ENCODE measurements at places on chromosomes 16 and 17.

- no peak for DNase-seq
Measured at GRCh38 chr16:88357317-88358022, 25.3 kb upstream of the ZNF469 start.

DNA sequence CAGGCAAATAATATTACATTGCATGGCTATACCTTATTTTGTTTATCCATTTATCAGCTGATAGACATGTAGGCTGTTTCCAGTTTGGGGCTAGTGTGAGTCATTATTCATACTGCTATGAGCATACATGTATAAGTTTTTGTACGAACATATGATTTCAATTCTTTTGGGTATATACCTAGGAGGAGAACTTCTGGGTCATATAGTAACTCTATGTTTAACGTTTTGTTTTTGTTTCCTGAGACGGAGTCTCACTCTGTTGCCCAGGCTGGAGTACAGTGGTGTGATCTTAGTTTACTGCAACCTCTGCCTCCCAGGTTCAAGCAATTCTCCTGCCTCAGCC lies 2.4 kb upstream of the ITGAL start:
- no peak for DNase-seq

DNA sequence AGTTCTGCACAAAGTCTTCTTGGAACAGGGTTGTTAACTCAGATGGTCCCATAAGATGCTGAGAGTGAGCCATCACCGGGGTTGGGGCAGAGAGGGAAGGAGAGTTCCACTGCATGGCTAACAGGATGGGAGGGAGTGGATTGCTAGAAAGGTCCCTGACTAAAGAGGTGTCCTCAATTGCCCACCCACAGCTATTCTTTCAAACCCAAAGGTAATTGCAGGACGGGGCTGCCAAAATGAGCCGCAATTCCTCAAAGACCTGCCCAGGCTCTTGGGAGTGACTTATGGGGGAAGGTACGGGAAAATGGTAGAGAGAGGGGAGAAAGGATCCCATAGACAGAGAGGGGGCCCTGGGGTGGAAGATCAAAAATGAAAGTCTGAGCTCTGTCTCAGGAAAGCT lies 60.4 kb downstream of the DYNLRB2 start:
- no peak for DNase-seq

- peak; percentile 82 for DNase-seq
Measured at GRCh38 chr17:57892146-57892819, 42.4 kb upstream of the MRPS23 start.

DNA sequence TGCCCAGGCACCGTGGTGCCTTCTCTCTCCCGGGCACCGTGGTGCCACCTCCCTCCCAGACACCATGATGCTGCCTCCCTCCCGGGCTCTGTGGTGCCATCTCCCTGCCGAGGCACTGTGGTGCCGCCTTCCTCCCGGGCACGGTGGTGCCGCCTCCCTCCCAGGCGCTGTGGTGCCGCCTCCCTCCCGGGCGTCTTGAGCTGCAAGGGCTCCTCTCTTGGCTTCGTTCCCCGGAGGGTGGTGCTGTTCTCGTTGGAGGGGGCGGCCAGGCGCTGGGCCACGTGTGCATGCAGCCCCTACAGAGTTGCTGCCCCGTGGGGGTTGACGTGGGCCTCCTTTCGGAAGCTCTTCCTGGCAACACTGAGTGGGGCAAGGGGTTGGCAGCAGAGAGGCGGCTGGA lies 8.2 kb downstream of the CENPX start:
- DNase-seq, result no peak
